Keratinocyte (primary cell): ENCODE measurements at places on chromosomes 5 and 9.

DNA sequence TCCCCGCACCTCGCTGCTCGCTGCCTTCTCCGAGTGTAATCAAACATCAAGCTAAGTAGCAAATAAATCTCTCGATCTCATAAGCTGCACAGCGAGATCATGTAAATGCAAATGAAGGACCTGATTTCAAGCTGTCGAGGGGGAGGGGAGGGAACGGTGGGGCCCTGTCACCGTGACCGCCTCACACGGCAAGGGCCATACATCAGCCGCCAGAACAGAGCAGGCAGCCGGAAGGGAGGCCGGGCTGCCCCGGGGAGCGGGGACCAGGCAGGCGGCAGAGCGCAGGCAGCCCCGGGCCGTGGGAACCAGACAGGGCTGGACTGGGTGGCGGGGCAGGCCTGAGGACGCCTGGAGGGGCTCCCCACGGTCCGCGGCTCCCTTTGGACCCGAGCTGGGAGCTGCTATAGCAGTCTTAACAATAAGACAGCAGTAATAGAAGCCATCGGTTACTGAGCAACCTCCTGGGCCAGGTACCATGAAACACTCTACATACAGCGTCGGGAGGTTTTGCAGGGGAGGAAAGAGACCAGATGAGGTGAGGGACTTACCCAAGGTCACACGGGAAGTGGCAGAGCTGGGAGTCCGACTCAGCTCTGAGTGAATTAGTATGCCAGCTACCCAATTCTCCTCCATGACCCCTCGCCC, 76.8 kb downstream of the CFAP77 start:
- DNase-seq: no peak

GRCh38 chr9:127500399-127500798, 49.1 kb downstream of the LRSAM1 start:
- no peak for DNase-seq

DNA sequence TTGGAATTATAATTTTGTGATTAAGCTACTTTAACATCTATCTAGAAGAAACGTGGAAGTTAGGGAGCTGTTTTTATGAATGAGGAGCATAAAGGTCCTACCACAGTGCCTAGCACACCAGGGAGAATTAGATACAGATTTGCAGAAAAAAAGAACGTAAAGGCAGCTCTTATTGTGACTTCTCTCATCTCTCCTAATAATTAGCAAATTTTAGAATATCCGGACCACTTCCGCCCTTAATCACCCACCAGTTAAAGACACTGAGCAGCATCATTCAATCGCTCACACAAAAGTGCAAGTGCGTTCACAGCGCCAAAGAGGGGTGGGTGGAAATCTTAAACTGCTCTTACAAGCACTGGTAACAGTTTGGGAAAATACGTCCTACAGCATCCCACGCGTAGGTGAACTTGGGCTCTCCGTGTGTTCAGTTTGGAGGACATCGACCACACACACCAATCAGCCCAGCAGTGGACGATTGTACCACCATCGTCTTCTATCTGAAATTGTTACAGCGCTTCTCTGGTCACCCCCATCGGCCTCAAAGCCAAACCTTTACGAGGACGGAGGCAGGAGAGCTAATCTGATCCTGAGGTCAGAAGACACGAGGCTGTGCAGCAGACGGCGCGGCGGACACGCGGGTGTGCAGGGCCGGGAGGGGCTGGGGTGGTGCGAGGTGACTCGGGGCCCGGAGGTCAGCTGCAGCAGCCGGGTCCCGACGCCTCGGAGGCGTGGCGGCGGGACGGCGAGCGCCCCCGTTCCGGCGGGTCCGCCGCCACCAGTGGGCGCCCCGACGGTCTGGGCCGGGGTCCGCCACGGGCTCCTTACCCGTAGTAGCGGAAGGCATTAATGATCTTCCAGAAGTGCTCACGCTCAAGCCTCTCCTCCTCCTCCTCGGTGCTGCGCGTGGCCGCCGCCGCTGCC, 646 bp downstream of the CARNMT1 start:
- no peak for DNase-seq

GRCh38 chr9:115482747-115483146, 364.8 kb upstream of the TNC start:
- DNase-seq: no peak

DNA sequence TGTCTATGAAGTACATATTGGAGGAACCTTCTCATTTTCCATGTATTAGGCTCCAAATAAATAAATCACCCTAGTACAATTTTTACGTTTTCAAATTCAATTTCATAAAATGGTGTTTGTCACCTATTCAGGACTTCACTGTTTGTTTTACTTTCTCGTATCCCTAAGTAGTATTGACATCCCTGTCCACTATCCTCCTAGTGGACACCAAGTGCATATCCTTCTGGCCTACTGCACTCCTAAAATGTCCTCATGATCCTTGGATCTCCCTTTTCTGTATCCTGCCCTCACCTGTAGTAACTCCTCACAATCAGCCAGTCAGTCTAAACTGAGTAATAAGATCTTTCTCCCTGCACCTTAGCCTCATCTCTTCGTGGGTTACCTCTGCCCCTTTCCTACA, 539.9 kb downstream of the DMRTA1 start:
- DNase-seq: no peak

DNA sequence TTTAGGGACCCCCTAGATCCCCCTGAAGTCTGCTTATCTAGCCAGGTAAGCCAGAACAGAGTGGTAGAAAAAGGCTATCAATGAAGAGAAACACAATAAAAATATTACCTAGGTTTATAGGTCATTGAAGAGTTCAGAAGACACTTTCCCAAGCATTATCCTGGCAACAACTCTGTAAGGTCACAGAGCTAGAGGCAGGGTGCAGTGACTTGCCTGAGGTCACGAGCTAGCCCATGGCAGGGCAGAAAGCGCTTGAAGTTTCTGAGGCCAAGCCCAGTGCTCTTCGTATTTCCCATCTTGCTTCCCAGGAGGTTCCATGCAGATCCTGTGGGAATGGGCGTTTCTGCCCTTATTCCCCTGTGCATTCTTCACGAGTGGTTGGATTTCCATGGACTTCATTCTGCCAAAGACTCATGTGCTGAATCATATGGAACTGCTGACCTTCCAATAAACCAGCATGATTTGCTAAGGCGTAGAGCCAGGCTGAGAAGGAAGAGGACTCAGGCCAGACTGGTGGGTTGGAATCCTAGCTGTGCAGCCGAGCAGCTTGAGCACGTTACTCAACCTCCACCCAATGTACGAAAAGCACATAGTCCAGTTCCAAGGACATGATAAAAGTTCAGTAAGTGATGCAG, 22.1 kb downstream of the TRMO start:
- no peak for DNase-seq

- DNase-seq: no peak
Observed at GRCh38 chr9:33166231-33167083, 679 bp downstream of the B4GALT1 start.

DNA sequence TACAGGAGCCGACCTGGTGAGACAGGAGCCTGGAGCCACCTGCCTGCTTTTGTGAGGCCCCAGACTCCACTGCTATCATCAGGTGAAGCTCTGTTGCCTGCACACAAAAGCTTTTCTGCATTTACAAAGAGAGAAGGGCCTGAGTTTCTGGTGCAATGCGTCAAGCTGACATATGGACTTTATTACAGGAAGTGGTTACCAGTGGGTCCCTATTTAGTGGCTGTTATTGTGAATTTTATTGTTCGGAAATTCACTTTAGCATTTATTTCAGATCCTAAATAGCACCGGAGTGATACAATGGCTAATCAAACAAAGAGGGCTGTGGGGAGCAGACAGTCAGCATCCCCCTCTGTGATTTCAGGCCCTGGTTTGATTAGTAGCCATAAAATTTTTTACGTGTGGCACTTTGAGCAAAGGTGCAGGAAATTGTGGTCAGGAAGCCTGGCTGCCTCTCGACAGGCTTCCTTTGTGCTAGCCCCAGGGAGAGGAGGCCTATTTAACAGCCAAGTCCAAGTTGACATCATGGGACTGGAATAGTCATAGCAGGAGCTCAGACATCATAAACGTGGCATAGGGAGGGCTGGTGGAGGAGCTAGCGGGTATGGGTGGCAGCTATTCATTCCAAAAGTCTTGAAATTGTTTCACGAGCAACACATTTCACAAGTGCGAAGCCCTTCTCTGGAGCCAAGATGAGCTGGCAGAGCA, 8.4 kb downstream of the TGFBI start:
- no peak for DNase-seq

GRCh38 chr5:156126716-156127115, 200.2 kb upstream of the SGCD start:
- DNase-seq: no peak

- DNase-seq: no peak
Observed at GRCh38 chr5:168409591-168410458, 76.4 kb upstream of the RARS1 start.

- no peak for DNase-seq
Observed at GRCh38 chr5:57836921-57837320, 354.3 kb upstream of the ACTBL2 start.

DNA sequence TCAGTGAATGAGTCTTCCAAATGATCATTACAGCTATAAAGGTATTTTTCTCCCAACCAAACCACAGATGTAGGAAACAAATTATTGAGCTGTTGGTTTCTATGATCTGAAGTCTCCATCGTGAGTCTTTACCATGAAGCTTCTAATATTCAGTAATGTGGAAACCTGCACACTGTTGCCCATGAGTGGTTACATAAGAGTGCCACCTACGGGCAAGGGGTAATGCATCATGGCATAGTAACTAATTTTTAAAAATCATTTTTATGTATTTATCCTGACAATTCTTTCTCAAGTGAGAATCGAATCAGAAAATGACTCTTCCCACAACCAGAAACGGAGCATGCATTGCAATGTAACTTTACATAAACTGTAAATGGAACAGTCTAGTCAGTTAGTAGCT, 282.5 kb upstream of the SMARCA2 start:
- DNase-seq: no peak

- DNase-seq: no peak
Observed at GRCh38 chr5:85388770-85389169, 1004.1 kb upstream of the EDIL3 start.

DNA sequence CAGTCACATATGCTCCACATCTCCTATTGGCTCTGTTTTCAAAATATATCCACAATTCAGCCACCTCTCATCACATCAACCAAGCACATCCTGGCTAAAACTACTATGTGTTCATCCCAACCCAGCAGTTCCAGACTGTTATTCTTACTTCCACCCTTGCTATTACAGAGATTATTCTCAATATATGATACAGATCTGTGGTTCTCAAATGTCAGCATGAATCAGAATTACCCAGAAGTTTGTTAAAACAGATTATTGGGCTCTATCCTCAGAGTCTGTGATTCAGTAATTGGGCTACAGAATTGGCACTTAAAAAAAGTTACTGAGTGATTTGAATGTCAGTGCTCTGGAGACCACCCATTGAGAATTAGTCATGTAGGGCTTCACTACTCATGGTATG, 78.8 kb upstream of the IZUMO3 start:
- no peak for DNase-seq

DNA sequence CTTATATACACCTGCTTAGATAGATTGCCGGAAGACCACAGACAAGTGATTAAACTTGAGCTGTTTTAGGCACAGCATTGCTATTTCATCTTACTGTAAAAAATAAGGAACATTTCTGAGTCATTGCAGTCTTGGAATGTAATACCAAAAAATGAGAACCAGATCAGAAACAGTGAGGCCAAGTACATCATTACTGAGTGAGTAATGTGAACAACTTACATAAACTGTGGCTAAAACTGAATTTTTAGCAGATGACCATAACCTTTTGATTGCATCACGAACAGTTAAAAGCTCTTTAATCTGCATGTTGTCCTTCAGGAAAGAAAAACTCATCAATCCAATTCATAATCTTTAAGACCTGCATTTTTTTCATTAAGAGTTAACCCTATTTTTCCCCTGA, 157.1 kb upstream of the FGF10 start:
- DNase-seq: no peak

- DNase-seq: no peak
Observed at GRCh38 chr5:76470976-76471375, 67.9 kb downstream of the IQGAP2 start.

DNA sequence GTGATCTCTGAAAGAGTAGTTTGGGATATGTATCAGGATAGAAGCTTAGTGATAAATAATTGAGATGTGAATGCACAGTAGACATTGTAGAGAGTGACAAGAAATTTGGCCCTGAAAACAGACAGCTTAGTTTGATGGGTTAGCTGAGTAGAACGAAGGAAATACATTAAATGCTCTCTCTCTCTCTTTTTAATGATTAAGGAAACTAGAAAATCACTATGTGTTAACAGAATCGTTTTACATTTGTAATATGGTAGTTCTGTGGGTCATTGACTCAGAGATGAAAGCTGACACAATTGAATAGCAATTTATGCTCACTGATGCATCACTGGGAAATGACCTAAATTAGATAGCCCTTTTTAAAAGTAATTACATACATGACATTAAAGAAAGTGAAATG, 739.8 kb upstream of the PTPRD start:
- DNase-seq: no peak

DNA sequence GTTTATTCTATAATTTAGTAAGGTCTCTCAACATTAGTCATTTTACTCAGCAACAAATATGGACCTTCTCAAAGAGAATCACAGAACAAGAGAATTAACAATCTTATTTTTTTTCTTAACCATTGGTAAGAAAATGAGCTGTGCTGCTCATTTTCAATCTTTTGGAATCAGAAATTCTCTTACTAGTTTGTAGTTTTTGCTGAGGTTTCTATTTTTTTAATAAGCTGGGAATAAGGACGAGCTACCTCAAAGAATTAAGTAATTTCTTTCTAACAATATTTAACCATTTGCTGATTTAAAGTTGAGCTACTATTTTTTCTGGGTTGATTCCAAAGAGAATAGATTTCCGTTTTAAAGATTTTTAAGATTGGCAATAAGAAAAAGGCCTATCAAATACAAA, 44.2 kb downstream of the PLGRKT start:
- DNase-seq: no peak

- DNase-seq: no peak
Observed at GRCh38 chr5:90657030-90657429, 98.4 kb downstream of the ADGRV1 start.

DNA sequence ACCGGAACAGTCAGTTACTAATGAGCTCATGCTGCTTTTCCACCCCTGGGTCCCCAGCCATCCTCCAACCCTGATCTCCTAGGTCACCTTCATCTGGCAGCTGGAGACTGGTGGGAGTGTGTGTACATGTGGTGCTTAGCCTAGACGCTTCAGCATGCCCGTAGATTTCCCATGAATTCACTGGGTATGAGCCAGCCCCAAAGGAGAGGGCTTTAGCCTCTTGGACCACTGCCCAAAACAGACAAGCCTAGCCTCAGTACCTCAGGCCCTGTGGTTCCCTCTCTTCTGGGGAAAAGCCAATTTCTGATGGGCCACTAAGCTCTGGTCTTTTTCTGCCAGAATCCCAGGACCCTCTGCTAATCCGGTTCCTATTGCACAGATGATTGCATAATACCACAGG, 48.0 kb upstream of the ASTN2 start:
- no peak for DNase-seq

DNA sequence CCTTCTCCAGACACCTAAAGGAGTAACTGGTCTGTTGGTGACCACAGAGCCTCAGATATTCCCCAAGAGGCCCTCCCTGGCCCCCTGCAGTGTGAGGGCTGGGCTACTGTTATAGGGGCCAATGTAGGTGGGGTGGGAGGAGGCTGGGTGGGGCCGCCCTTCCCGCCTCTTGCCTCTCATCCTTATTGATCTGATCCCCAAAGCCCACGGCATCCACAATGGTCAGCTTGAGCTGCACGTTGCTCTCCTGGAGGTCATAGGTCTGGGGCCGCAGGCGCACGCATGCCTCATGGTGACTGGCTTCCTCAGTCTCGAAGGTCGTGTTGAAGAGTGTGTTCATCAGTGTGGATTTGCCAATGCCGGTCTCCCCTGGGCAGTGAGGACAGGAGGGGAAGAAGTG, 13.0 kb downstream of the SEPTIN8 start:
- no peak for DNase-seq
